Neuronal stem cell (in vitro differentiated cells): ENCODE measurements at places on chromosomes 12 and 14.
A peak's percentile ranks its signal among the peaks of the same experiment; 100 is the strongest.

DNA sequence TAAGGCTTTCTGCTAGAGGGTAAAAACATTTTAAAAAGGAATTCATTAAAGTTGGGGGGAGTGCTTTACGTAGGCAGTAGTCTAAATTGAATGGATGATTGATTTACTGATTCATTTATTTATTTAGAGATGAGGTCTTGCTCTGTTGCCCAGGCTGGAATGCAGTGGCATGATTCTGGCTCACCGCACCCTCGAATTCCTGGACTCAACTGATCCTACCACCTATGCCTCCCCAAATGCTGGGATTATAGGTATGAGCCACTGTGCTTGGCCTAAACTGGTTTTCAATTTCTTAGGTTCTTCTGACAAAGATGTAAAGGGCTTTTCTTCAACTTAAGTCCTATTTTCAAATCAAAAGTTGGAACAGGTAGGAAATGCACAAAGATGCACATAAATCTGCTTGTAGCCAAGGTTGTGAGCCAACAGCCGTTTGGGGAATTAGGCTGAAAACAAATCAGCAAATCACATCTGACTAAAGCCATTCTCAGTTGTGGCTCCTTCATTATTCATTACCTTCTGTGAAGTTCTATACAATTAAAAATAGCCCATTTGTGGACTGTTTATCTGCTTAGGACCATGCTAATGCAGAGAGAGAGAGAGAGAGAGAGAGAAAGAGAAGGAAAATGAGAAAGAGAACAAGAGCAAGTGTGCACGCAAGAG is 218.0 kb downstream of the PPM1H start:
- DNase-seq: no peak

DNA sequence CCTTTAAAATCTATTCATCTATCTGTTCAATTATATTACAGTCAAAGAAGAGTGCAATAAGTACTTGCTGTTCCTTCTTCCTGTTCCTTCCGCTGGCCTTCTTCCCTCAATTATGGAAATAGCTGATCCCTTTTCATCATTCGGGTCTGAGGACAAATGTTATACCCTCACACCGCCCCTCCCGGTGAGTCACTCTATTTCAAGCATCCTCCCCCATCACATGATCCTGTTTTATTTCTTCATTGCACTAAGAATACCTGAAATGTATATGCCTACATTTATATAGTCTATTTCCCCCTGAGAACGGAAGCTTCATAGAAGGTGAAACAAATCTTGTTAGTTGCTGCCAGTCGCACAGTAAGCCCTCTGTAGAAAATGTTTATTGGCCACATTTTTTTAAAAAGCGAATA is 2.5 kb downstream of the SLC38A1 start:
- no peak for DNase-seq

- no peak for DNase-seq
Observed at GRCh38 chr12:19547271-19547671, 108.0 kb downstream of the AEBP2 start.

GRCh38 chr12:106108185-106108835 is 30.4 kb downstream of the NUAK1 start:
- no peak for DNase-seq

DNA sequence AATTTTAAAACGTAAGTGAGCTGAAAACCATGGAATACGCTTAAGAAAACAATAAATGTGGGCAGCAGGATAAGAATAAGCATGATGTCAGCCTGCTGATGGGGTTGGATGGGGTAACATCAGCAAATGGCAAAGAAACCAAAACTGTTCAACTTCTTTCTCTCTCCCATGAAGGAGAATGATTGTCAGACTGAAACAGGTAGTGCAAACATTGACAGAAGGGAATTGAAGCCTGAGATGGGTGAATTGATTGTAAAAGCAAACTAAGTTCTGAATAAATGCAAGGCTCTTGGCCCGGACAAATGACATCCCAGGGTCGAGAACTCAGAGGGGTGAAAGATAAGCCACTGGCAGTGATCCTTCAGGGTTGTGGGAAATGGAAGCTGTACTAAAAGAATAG is 182.6 kb downstream of the ETV6 start:
- no peak for DNase-seq

GRCh38 chr12:101074940-101075680 is 134.9 kb downstream of the SLC5A8 start:
- no peak for DNase-seq

GRCh38 chr12:65741656-65742017 is 82.6 kb upstream of the HMGA2 start:
- peak; percentile 47 for DNase-seq

- DNase-seq: no peak
Observed at GRCh38 chr14:59206892-59207291, 18.4 kb downstream of the DAAM1 start.
